AG08395 (cell line): ENCODE measurements at places on chromosomes 13 and 19.

DNA sequence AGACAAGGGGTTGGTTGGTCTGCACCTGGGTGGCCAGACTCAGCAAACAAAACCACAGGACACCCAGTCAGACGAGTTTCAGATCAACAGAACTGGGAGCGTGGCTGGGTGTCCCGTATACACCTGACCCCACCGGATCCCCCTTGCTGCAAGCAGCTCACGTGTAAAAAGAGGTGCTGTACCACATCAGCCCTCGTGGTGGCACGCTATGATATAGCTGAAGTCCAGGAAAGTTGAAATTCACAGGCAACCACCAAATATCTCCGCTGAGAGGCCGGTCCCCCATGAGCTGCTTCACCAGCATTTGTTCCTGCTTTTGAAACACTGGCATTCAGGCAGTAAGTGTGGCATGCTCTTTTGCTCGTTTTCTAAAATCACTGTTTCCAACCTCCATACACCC is 92.3 kb downstream of the TUBA3C start:
- no peak for DNase-seq

GRCh38 chr19:49442354-49442753 is 1.0 kb upstream of the SLC17A7 start:
- DNase-seq = peak; percentile 50

- peak; percentile 98 for DNase-seq
Observed at GRCh38 chr19:45097776-45098520, 5.0 kb downstream of the PPP1R37 start.

- peak; percentile 48 for DNase-seq
Observed at GRCh38 chr13:46615888-46616531, 63.0 kb downstream of the LRCH1 start.
